Stimulated activated CD4-positive, alpha-beta T cell treated with anti-CD3 and anti-CD28 coated beads, Interleukin-4, amount 100 ng/mL, for 1 hour (primary cell): ENCODE measurements at places on chromosomes 12 and 14.

DNA sequence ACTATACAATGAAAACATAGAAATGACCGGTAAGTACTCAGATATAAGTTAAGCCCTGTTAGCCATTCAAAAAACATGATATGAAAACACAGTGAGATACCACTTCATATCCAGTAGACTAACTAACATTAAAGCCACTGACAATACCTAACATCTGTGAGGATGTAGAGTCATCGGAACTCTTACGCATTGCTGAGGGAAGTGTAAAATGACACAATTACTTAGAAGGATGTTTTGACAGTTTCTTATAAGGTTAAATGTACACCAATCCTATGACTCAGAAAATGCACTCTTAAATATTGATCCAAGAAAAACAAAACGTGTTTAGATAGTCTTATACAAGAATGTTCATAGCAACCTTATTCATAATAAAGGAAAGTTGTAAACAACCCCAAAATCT is 782.9 kb downstream of the BCL11B start:
- no peak for DNase-seq

GRCh38 chr14:36663404-36664321 is 2.0 kb downstream of the PAX9 start:
- no peak for DNase-seq

GRCh38 chr14:85075694-85076476 is 454.1 kb upstream of the FLRT2 start:
- no peak for DNase-seq

- DNase-seq: no peak
Measured at GRCh38 chr12:93373961-93374656, 3.6 kb upstream of the NUDT4 start.

DNA sequence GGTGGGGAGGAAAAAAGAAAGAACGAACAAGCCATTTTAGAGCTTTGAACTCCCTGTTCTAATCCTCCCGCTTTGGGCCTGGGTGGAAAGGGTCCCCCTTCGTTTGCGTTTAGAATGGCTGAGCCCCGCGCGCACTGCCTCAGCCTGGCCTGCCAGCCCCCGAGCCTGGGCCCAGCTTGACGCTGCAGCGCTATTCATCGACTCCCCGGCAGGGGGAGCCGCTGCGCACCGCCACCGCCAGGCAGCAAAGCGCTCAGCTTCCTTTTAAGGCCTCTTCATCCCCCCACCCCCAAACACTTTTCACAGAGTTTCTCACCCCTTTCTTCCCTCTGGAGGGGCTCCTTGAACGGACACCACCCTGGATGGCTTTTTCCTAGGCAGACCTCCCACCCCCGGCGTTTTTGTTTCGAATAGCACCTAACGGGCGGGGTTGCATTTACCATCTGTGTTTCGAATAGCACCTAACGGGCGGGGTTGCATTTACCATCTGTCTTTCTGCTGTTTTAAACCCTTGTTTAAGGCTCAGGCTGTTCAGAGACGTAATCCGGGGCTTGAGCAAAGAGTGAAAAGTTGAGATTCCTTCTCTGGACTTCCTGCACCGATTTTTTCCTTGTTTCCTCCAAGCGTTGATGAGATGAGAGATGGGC is 56.4 kb upstream of the PIWIL1 start:
- peak; percentile 37 for DNase-seq

GRCh38 chr14:102487204-102487577 is 22.4 kb downstream of the ANKRD9 start:
- no peak for DNase-seq

DNA sequence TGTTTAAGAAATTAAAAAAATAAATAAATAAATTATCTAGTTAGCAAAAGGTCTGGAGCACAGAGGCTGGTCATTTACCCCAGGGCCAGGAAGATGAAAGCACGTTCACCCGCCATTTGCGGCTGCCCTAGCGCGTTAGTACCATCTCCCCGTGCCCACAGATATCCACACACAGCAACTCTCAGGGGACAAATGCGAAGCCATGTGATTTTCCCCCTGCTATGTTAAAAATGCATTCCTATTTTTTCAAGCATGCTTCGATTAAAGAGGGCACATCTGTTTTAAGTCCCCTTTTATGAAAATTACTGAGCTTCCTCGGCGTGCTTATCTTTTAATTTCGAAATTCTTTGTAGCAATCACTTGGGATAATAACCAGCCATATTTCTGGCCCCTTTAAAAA is 56.9 kb upstream of the PIWIL1 start:
- no peak for DNase-seq

- no peak for DNase-seq
Measured at GRCh38 chr14:24321212-24321975, 10.1 kb downstream of the LTB4R start.

- no peak for DNase-seq
Measured at GRCh38 chr14:62777510-62777909, 267.7 kb downstream of the KCNH5 start.

- no peak for DNase-seq
Measured at GRCh38 chr12:85188619-85189018, 91.4 kb upstream of the ALX1 start.

GRCh38 chr14:80325688-80326087 is 114.4 kb upstream of the DIO2 start:
- DNase-seq: no peak

DNA sequence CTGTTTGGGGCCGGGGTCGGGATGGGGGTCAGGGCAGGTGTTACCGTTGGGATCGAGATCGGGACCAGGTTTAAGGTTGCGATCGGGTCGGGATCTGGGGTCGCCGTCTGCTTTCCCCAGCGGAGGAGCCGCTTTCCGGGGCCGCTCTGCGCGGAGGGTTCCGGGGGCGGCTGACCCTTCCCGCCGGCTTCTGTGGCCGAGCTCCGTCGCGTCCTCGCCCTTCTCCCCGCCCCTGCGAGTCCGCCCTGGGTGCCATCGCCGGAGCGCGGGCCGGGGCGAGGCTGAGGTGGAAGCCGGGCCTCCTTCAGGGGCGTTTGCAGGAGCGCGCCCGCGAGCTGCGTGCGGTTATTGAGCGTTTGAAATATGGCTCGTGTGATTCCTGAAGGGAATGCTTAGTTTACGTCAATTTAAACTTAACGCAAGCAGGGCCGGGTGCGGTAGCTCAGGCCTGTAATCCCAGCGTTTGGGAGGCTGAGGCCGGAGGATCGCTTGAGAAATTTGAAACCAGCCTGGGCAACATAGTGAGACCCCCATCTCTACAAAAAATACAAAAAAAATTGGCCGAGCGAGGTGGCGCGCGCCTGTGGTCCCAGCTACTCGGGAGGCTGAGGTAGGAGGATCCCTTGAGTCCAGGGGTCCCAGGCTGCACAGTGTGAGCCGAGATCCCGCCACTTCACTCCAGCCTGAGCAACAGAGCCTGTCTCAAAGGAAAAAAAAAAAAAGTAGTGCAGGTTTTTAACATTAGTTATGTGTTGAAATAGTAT is 620 bp downstream of the PGAM5 start:
- peak; percentile 32 for DNase-seq

DNA sequence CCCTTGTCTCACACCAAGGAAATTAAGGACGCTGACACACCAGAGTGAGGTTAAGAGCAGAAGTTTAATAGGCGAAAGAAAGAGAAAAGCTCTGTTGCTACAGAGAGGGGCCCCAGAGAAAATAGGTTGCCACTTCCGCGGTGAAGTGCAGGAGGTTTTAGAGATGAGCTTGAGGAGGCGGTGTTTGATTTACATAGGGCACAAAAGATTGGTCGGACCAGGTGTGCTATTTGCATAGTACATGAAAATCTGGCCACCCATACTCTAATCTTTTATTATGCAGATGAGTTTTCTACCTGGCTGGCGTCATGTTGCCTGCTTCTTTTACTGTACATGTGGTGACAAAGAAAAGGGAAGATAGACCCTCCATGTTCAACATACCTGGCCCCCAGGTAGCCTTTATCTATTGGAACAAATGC is 23.3 kb upstream of the MYF6 start:
- DNase-seq: no peak

DNA sequence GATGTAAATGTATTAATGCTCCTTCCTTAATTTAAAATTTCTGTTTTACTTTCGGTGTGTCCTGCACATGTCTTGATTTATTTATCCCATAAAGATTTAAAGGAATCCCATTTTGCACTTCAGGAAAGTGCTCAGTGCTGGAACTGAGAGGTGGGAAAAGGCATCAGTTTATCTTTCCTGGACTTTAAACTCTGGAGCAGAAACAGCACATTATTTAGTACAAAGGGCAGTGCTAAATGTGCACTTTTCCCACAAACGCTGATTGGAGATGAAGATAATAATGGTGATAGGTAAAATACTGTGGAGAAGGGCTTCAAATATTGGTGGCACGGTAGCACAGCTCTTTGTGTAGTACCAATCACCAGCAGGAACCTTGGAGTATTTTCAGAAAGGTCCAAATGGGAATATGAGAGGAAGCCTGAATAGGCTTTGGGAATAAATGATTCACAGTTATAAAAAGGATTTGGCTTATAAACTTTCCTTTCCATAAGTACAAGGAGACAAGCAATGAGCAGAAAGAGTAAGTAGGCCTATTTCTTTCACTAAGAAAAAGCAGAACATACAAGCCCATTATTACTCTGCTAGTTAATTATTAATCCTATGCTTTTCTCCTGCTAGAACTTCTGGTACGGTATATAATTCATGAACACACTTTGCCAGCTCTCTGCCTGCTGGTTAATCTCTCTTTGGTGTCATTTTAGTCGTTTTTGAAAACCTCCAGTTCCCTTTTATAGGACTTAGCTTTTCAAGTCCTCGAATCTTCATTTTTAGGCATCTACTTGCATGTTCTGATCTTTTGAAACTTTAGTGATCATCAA is 58.3 kb downstream of the SLC15A5 start:
- DNase-seq: no peak

- DNase-seq: no peak
Measured at GRCh38 chr12:68665016-68665569, 21.7 kb upstream of the NUP107 start.

DNA sequence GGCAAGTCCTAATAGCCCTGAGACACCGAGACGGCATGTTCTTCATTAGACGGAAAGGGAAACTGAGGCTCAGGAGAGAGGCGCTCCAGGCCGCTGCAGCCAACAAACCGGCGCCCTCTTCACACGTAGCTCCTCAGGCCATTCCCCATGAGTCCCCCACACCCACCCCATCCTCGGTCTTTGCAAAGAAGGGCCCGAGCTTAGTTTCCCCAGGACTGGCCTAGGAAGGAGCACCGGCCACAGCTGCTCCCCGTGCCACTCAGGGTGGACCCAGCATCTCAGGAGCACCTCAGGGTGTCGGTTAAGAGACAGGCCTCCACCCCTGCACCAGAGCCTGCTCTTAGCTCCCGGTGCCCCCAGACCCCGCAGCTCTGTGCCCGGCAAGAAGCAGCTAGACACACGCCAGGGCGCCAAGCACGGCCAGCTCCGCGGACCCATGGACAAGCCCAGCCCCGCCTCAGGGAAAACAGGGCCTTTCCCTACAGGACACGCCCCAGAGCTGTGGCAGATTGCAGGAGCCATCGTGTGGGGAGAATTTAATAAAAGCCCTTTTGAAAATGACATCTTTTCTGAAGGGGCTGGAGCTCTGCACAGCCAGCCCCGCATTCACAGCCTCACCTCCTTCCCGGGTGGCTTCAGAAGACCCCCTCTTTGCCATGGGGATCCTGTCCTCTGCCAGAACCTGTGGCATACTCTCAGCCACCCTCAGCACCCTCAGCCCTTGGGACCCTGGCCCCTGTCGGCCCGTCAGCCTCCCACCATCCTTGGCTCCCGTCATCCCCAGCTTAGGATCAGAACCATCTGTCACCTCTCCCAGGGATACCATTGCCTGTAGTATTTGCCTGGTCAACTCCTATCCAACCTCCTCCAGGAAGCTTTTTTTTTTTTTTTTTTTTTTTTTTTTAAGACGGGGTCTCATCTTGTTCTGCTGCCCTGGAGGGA is 59.7 kb downstream of the LGMN start:
- no peak for DNase-seq

DNA sequence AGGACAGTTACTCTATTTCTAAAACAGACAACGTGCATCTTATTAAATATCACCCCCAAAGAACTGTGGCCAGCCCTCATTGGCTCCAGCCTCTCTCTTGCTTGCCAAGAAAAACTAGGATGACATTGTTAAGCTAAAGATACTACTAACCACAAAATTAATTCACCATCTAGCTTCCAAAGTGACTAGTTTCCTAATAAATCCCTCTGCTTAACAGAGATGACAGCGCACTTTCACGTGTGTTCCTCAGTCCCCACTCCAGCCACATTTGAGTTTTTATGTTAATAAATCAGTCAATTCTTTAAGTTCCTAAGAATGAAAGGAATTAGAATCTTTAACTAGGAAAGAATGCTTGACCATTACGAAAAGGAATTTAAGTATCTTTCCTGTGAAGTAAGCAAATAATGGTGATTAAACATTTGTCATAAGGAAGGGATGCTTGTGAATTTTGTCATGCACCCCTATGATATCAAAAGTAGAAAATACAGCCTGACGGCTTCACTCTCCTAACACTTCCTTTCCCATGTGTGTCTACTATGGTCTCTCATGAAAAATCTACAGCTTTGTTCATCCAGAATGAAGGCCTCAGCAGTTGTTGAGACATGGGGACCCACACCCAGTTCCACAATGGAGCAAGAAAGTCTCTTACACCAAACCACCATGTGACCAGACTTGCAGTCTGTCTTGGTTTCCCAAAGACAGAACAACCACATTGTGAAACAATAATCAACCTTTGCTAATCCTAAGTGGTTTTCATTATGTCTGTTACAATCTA is 8.1 kb downstream of the CORO1C start:
- no peak for DNase-seq

DNA sequence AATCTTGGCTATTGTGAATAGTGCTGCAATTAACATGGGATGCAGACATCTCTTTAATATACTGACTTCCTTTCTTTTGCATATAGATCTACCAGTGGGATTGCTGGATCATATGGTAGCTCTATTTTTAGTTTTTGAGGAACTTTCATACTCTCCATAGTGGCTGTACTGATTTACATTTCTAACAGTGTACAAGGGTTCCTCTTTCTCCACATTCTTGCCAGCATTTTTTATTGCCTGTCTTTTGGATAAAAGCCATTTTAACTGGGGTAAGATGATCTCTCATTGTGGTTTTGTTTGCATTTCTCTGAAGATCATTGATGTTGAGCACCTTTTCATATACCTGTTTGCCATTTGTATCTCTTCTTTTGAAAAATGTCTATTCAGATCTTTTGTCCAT is 8.4 kb downstream of the AMDHD1 start:
- DNase-seq: no peak

- DNase-seq: no peak
Measured at GRCh38 chr12:80129895-80130530, 30.7 kb downstream of the OTOGL start.

GRCh38 chr12:116361414-116362223 is 84.1 kb upstream of the MED13L start:
- no peak for DNase-seq

DNA sequence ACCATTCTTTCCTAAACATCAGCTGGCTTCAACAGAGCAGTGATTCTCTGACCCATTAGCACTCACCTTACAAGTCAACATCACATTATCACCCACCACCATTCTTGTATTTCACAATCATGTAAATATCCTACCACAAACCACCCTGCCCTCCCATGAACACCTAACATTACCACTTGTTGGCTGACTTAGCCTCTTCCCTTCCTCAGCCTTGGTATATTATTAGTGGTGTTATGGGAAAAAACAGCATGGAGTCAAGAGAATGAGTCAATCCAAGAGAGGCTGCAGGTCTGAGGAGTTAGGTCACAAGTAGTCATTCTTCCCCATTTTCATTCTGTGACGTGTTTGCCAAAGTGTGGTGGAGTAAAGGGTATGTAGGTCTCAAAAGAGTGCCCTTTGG is 22.3 kb upstream of the MGP start:
- no peak for DNase-seq
